T-helper 2 cell (primary cell): ENCODE measurements at places on chromosomes 2 and 18.

- no peak for DNase-seq
Measured at GRCh38 chr2:67462738-67463496, 65.8 kb downstream of the ETAA1 start.

- no peak for DNase-seq
Measured at GRCh38 chr2:166057370-166058164, 70.3 kb downstream of the SCN1A start.

DNA sequence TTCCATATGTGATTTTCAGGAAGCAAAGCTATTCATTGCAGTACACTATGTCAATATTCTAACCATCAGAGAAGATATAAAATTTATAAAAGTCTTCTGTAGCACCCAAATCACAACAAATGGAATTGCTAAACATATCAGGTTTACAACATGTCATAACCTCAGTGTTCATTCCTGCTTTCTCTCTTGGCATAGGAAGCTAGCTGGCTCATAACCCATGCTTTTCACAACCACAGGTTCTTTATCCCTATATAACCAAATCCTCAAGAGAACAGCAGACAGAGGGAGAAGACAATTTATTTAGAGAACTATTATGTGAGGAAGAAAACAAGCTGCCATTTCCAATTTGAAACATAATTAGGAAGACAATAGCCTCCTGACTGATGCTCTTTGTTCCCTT lies 997.0 kb upstream of the ACVR2A start:
- no peak for DNase-seq

DNA sequence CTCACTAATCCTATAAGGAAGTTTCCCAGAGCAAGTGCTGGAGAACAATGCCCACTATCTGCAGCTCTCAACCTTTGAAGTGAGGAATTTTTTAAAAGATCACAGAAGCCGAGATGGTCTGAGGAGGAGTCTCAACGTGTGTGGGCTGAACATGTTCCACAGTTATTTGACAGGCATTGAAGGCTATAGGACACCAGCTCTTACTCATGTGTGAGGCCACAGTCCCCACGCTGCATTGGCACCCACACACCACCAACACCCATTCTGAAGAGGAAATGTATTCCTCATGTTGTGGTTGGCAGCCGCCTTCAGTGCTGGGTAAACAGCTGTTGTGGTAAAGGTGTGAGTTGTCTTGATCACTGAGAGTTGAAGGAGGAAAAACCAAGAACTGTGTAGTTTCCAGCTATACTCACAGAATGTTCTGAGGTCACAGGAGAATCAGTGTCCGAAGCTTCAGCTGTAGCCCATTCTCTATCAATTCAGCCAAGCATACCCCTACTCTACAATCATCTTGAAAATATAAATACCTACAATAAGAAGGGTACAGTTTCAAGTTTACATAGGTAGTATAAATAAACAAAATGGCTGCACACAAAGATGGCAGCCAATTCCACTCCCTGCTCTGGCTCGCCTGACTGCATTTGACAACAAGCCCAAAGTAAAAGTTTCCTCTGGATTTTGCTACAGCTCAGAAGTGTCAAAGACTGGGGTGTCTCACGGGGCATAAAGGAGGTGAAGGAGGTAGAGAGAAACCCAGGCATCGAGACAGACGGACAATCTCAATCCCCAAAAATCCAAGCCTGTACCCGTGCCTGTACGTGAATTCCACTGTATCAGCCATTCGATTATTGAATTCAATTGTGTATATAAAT lies 12.1 kb downstream of the CD226 start:
- DNase-seq = peak; percentile 92

DNA sequence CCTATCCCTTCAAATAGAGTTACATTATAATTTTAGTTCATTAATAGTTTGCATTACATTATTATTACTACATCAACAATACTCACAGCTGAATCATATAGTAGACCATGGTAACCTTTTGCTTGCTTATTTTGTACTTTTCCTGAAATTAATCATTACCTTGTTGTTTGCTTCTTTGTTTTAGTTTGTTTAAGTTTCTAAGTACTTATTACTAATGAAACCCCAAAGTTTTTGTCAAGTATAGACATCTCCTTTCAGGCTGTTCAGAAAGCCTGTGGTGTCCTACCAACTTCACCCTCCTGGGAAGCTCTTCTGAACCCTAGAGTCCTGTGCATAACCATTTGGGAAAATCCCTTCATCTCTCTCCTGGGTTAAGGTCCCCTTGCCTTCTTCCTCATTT lies 43.5 kb upstream of the LAPTM4A start:
- no peak for DNase-seq

GRCh38 chr2:127683757-127684156 lies 8.4 kb upstream of the LIMS2 start:
- no peak for DNase-seq

GRCh38 chr2:229445501-229446211 lies 174.6 kb upstream of the PID1 start:
- no peak for DNase-seq

GRCh38 chr2:181189951-181190350 lies 209.5 kb downstream of the UBE2E3 start:
- no peak for DNase-seq

- no peak for DNase-seq
Measured at GRCh38 chr2:124542932-124543640, 518.0 kb downstream of the CNTNAP5 start.
